Cardiac septum (tissue), 1 donor: ENCODE measurements at places on chromosomes 13 and 19. TPM values are rescaled to one million over a fixed set of nuclear protein-coding genes. Genes with fewer than 3 reads are reported as not detected.

The ONECUT3 gene
- not detected for total RNA-seq

The TUBB4A gene
- total RNA-seq, result 0.40 TPM

The GIPR gene
- total RNA-seq, result 6.9 TPM

The ZNF440 gene
- total RNA-seq, result 5.4 TPM

The SIGLEC8 gene
- not detected for total RNA-seq

The KCNJ14 gene
- 0.32 TPM for total RNA-seq

The LRG1 gene
- 0.43 TPM for total RNA-seq

The CACNG7 gene
- total RNA-seq, result not detected

The GNG8 gene
- not detected for total RNA-seq

The NAPA gene
- total RNA-seq, result 112 TPM

The NHLRC3 gene
- 13.2 TPM for total RNA-seq

DNA sequence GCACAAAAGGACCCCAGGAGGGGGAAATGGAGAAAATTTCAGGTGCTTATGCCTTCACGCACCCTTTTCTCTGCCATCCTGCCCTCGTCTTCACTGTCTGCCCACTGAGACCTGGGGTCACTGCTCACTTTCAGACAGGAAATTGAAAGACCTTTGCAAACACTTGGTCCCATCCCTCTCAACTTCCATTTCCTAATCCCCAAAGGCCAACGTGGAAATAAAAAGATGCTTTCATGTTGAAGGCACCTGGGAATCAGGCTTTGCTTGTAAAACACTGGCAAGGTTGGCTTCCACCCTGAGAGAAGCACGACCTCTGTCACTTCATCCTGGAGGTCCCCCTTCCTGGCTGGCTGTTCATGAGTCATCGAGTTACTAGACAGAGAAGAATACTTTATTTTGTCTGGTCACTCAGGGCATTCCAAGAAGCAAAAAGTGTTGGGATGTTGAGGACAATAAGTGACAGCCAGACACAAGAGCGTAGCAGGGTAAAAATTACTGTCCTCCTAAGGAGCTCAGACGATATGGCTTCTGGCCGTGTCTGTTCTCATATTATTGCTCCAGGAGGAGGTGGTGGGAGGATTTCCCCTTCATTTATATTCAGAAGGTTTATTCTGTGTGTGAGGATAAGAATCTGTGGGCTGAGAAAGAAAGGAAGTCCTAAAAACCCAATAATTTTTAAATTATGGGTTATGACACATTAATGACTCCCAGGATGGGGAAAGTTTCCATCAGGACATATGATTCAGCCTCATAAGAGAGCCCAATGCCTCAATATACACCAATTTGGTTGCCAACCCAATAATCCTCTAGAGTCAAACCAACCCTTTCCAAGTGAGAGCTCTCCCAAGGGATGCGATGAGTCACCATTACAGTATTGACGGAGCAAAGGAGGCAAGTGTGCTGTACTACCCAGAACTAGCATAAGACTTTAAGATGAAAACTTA is 409.0 kb downstream of the COG6 start:
- no peak for DNase-seq

GRCh38 chr19:6911523-6911922 is 24.1 kb downstream of the ADGRE1 start:
- DNase-seq, result no peak

DNA sequence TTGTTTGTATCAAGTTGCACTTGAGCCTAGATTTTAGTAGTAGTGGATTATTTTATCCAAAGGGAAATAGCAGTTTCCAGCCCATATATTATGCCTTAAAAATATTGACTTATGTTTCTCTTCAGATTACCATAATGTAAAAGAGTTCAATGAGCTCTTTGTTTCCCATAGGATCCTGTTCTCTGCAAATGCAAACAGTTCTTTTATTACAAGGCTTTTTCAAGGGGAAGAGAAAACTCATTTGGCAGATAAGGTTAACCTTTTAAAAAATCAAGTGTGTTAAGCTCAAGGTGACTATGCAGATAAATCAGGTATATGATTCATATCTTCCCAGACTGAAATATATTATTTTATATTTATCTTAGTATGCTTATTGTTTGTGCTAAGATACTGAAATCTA is 961.2 kb upstream of the SPRY2 start:
- DNase-seq, result no peak

- no peak for DNase-seq
Measured at GRCh38 chr13:45690636-45691035, 11.5 kb upstream of the CBY2 start.

- DNase-seq, result no peak
Measured at GRCh38 chr13:101010100-101010499, 335.5 kb upstream of the TMTC4 start.

- DNase-seq, result no peak
Measured at GRCh38 chr13:62702502-62702901, 1286.9 kb upstream of the PCDH20 start.

DNA sequence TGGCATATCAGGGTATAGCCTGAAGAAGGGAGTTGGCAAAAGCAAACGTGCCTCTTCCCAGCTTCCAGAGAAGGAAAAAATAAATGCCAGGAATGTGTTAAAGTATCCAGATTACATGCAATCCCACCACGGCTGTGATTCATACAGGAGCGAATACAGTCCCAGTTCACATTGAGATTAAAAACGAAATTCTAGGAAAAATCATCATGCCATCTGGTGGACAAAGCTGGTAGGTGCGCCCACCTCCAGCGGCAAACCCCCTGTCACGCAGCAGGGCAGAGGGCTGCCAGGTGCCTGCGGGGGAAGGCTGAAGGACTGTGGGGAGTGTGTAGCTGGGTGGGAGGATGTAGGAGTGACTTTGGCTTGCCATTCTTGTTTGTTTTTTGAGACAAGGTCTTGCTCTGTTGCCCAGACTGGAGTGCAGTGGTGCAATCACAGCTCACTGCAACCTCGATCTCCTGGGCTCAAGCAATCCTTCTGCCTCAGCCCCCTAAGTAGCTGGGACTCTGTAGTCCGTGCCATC is 6.4 kb upstream of the DMWD start:
- DNase-seq, result no peak

GRCh38 chr13:37715606-37716015 is 117.0 kb upstream of the POSTN start:
- DNase-seq, result no peak

DNA sequence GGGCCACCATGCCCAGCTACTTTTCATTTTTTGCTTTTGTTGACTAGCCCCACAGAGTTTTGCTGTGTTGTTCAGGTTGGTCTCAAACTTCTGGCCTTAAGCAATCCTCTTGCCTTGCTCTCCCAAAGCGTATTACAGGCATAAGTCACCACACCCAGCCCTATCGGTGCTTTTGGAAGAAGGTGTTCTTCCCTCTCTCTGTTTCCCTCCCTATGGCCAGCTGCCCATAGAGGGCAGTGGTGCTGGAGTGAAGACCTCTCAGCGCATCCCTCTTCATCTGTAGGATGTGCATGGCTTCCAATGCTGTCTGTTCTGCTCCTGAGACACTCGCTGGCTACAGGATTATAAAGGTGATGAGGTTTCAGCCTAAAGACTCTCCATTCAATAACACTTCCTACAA is 1.3 kb upstream of the CD22 start:
- DNase-seq, result no peak

DNA sequence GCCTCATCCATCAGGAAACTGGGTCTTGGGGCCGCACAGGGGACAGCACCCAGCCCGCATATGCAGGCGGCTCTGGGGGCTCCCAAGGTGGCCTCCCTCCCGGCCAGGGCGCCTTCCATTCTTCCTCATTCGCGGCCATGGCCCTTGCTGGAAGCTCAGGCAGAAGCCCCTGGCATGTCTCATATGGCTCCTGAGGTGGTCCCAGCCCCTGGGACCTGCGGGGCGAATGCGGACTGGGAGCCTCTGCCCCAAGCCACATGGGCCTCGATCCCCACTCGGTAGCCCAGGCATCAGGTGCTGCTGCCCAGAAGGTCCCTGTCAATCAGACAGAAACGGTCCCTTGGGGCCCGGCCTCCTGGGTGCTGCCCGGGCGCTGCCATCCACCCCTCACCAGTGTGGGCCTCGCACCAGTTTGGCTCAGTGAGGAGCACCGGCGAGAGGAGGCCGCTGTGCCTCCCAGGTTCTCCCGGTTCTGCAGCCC is 301.6 kb downstream of the TEX29 start:
- DNase-seq, result no peak

- DNase-seq, result no peak
Measured at GRCh38 chr19:53812335-53812734, 11.8 kb downstream of the NLRP12 start.

DNA sequence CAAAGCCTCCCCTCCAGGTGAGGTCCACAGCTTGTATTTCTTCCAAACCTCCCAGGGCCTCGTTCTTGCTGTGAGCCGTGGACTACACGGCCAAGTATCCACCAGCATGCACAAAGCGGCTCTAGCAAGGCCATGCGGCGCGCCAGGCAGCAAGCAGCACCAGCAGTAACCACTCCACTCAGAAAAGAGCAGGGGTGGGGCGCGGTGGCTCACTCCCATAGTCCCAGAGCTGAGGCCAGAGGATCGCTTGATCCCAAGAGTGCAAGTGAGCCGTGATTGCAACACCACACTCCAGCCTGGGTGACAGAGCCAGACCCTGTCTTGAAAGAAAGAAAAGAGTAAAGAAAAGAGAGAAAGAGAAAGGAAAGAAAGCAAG is 4.7 kb downstream of the CCDC8 start:
- no peak for DNase-seq

- DNase-seq, result no peak
Measured at GRCh38 chr13:95605448-95606125, 38.9 kb downstream of the DZIP1 start.

DNA sequence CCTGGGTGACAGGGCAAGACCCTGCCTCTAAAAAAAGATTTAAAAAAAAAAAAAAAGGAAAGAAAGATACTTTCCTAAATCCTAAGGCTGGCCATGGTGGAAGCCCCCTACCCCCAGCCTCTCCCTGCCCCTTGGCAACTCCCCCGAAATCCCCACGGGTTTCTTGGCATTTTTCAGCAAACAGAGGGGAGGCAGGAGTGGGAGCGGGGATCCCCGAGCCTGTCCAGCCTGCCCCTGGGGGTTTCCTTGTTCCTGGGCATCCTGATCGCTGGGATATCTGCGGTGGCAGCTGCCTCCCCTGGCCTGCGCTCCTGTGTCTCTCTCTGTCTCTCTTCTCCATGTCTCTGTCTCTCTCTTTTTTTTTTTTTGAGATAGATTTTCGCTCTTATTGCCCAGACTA is 3.4 kb upstream of the EBI3 start:
- DNase-seq, result no peak

- DNase-seq, result no peak
Measured at GRCh38 chr13:35995136-35995535, 136.0 kb downstream of the DCLK1 start.

DNA sequence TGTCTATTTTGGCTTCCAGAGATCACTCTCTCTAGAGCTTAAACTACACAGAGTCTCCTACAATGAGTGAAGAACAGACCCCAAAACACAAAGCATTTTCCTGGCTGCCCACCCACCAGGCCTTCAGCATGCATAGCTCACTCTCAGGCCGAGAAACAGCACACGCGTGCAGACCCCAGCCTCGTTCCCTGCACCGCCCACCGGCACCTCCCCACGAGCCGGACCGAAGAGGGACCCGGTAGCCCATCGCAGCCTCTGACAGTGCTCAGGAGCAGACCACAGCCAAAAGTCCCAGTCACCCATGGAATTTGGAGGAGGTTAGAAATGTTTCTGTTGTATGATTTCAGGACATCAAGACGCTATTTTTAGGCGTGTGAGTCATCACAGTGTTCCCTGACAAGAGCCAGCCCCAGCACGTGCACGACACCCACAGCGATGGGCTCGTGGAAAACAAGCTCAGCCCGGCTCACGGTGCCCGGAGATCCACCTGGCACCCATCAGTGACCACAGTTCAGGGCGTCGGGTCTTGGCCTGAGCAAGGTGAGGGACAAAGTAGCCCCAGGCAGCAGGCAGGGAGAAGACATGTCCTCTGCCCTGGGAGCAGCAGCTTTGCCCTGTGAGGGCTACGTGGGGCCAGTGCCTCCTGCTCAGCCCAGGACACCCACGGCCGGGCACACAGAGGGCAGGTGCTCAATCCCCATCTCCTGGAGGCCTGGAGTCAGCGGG is 50.1 kb upstream of the SPACA7 start:
- no peak for DNase-seq

DNA sequence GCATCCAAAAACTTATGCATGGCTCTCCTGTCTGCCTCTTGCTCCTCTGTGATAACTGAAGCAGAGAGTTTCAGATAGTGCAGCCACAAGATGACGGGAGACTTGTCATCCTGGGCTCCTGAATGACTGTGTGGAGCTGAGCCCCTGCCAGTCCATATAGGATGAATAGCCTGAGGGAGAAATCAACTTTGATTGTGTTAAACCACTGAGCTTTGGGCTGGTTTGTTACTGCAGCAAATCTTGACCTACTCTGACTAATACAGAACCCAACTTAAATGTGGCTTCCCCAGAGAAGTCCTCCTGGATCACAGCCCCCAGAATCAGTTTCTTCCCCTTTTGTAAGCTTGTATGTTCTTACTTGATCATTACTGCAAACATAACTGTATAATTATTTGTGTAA is 11.2 kb upstream of the ATG4D start:
- no peak for DNase-seq

GRCh38 chr13:40192858-40193257 is 473.6 kb downstream of the FOXO1 start:
- no peak for DNase-seq

DNA sequence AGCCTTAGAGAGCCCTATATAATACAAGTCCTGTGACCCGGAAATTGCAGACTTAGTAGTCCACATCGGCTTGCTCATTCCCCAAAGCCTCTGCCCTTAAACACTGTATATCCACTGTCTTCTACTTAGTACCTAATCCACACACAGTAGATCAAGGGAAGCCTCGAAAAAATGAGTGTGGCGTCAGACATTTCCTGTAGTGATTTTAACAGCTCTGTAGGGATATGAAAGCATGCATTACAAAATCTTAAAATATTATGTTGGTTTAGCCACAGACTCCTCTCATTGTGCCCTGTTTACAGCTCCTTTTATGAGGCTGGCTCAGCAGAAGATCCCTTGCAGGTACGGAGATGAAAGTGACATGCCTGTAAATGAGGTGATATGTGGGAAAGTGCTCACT is 416.3 kb downstream of the LIG4 start:
- no peak for DNase-seq

GRCh38 chr19:5200844-5201243 is 139.8 kb downstream of the PTPRS start:
- no peak for DNase-seq

GRCh38 chr13:102930566-102930965 is 84.7 kb downstream of the ERCC5 start:
- no peak for DNase-seq

GRCh38 chr19:39196320-39196719 is 444 bp upstream of the NCCRP1 start:
- DNase-seq, result no peak

- DNase-seq, result no peak
Measured at GRCh38 chr19:47113850-47114651, 475 bp upstream of the ZC3H4 start.

GRCh38 chr13:66219506-66219905 is 1010.6 kb downstream of the PCDH9 start:
- no peak for DNase-seq

DNA sequence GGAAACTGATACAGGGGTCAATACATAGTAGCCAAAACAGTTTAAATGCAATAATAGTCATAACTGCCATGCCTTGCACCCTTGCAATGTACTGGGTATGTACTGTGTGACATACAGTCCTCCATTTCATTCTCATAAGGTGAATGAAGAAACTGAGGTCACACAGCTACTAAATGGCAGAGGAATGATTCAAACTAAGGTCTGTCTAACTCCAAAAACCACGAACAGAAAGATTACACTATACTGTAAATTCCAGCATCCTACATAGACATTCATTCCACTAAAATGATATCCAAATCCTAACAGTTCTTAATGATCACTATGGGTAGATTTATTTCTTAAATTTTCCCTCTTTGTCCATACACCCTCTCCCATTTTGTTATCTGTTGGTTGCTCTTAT is 238.1 kb upstream of the SERP2 start:
- no peak for DNase-seq

- DNase-seq, result no peak
Measured at GRCh38 chr19:46656541-46656940, 4.4 kb downstream of the DACT3 start.
